NB4 (cell line): ENCODE measurements at places on chromosomes 12 and 14.

DNA sequence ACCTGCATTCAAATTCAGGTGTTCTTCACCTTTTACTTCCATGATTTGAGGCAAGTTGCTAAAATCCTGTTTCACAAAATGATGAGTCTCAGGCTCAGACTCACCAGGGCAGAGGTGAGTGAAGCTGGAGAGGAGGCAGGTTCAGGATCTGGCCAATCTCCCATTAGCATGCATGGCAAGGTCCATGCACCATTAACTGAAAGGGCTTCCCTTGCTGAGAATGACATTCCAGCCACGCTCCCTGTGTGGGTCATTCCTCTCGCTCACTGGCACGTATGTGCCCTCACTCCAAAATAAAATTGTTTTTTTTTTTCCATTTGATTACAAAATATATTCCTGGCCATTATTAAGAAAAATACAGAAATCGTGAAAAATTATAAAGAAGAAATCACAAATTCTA, 257.6 kb downstream of the C12orf75 start:
- DNase-seq: no peak

GRCh38 chr12:12157424-12157823, 86.7 kb downstream of the BCL2L14 start:
- no peak for DNase-seq

- DNase-seq: peak; percentile 84
Measured at GRCh38 chr14:95495538-95496025, 20.9 kb downstream of the SYNE3 start.

DNA sequence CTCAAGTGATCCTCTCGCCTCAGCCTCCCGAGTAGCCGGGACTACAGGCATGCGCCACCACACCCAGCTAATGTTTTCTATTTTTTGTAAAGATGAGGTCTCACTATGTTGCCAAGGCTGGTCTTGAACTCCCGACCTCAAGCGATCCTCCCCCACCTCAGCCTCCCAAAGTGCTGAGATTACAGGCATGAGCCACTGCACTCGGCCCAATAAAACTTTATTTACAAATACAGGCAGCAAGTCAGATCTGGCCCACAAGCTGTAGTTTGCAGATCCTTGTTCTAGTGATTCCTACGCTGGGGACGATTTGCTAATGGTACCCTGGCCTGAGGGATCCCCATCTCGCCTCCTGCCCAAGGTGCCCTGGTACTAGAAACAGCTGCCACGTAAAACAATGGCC, 74.6 kb downstream of the CCDC88C start:
- no peak for DNase-seq

DNA sequence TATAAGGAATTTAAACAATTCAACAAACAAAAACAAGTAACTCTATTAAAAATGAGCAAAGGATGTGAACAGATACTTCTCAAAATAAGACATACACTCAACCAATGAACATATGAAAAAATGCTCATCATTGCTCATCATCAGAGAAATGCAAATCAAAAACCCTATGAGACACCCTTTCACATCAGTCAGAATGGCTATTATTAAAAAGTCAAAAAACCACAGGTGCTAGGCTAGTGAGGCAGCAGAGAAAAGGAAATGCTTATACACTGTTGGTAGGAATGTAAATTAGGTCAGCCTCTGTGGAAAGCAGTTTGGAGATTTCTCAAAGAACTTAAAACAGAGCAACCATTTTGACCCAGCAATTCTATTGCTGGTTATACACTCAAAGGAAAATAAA, 52.0 kb downstream of the NAV3 start:
- DNase-seq: no peak

DNA sequence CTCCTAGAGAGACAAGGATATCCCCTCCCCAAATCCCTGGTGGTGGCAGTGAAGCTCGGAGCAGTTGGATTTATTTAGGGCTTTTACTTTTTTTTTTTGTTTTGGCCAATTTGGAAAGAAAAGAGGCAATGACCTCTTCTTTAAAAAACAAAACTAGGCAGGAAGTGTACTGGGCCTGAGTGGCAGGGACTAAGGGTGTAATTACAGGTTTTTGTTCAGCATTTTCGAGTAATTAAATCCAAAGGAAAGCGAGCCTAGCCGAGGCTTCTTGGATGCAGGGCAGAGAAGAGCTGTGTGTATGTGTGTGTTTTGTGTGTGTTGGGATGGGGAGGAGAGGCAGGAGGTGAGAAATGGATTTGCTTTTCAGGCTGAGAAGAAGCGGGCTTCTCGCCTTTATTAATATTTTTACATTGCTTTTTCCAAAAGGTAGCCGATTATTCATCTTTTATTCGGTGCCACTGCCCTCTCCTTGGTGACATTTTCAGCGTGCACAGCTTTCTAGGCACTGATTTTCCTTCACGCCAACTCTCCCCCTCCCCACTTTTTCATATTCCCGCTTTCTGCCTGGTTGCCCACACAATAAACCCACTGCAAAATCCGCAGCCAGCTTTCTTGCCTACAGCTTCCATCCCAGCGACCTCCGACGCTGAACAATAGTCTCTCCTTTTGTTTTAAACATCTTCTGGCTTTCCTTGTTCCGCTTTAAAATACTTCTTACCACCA, 8.9 kb upstream of the IRF2BPL start:
- no peak for DNase-seq

DNA sequence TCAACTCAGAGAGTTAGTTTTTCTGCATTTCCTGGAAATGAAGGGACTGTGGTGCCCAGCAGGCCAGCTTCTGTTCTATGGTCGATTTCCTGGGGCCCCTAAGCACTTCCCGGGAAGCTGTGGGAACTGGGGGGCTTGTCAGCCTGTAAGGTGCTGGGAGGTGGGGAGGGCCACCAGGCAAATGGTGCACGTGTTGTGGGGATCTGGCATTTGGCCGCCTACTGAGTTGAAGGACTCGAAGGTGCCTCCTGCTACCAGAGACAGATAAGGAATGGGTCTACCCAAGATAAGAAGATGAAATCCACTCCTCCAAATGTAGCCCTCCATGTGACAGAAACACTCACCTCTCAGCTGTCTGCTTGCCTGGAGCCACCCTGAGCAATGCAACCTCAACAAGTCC, 341.7 kb downstream of the DPF3 start:
- no peak for DNase-seq

DNA sequence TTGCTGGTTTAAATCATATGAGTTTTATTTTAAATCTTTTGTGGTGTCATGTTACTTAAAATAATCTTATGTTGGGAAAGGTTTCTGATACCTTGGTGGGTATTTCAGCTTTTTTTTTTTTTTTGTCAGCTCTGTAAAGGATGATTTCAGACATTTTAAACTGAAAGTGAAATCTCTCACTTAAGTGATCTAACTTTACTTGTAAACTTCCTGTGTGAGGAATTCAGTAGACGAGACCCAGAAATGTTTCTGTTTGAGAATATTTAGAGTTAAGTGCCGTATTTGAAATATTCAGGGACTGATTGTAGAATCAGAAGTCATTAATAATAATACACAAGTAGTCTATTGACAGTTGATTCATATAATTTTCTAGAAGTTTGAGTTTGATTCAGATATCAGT, 37.8 kb downstream of the PROX2 start:
- DNase-seq: no peak
